ENCODE measurements at places on chromosomes 13 and 19. TPM values are rescaled to one million over a fixed set of nuclear protein-coding genes. Genes with fewer than 3 reads are reported as not detected.

DNA sequence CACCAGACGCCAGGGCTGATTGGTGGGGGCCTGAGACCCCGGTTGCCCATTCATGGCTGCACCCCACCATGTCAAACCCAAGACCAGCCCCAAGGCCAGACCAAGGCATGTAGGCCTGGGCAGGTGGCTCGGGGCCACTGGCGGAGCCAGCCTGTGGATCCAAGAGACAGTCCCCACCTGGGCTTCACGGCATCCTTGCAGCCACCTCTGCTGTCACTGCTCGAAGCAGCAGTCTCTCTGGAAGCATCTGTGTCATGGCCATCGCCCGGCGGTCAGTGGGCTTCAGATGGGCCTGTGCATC, 3.8 kb upstream of the TEKTIP1 start:
- no peak for DNase-seq

- DNase-seq = no peak
Measured at GRCh38 chr19:6109947-6110346, 353 bp downstream of the RFX2 start.

GRCh38 chr19:8129061-8129618, 20.3 kb downstream of the FBN3 start:
- DNase-seq = no peak

GRCh38 chr13:56909896-56910600, 230.7 kb upstream of the PRR20A start:
- DNase-seq = no peak

GRCh38 chr13:98482476-98483444, 94.1 kb downstream of the STK24 start:
- peak; percentile 31 for DNase-seq

DNA sequence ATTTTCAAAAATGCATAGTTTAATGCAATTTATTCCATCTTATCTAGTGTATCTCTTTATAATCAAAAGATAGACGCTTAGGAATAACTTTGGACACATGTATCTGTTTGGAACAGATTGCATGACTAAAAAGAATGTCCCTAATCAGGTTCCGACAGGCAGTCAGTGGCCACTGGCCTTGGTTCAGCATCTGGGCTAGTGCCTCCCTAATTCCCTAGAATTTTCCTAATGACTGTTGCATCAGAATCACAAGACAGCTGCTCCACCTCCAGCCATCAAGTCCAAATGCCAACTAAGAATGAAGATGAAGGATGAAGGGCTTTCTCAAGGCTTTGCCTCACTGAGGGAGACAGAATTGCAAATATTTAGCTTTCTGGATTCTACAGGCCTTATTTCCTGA, 173.8 kb downstream of the EFNB2 start:
- DNase-seq = no peak

GRCh38 chr13:40205771-40206240, 460.6 kb downstream of the FOXO1 start:
- DNase-seq = no peak

DNA sequence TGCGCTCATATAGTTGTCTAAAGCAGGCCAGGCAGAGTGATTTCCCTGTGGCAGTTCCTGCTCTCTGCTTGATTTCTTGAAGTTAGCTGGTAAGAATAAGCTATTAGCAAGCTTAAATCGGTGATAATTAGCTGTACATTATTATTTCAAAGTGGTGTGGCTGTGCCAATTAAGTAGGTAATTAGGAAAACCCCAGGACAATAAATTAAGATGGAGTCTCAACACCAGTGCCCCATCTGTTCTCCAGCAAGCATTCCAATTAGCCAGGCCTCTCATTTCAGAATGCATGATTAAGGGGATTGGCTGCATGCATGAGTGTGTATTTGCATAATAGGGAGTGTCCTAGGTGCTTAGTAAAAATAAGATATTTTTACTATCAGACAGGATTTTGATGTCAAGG, 342.3 kb downstream of the GPC5 start:
- no peak for DNase-seq

GRCh38 chr13:101594936-101595335, 142.5 kb downstream of the ITGBL1 start:
- DNase-seq = no peak

GRCh38 chr13:76533251-76533650, 353.0 kb downstream of the KCTD12 start:
- peak; percentile 27 for DNase-seq

- no peak for DNase-seq
Measured at GRCh38 chr19:1486720-1487575, 3.2 kb downstream of the PCSK4 start.

DNA sequence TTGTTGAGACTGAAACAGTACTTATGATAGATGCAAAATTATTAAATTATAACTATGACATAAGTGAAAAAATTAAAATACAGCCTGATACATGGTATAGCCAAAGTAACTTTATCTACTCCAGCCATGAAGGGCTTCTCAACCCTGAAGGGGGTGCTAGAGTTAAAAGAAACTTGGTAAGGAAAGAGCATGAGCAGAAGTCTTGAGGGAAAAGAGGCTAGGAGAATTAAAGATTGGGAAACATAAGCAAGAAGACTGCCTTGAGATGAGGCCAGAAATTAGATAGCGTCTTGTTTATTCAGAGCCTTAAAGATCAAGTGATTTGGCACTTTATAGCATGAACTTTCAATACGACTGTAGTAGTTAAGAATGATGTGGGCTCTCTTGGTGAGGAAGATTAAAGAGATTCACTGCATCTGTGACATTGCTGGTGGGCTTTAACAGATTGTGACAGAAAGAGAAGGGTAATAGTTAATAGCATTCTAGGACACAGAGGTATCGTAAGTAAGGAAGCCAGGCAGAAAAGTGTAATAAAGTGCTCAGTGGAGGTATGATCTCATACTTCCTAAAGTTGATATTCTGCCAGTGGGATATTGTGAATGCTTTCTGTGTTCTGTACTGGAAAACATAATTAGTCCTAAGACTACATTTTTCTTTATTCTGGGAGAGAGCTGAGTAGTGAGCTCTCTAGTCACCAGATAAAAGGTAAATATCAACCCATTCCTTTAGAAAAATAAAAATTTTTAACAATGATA, 385.4 kb upstream of the PRR20A start:
- peak; percentile 22 for DNase-seq

GRCh38 chr19:45455707-45456499, 11.9 kb upstream of the FOSB start:
- DNase-seq = peak; percentile 100

- DNase-seq = no peak
Measured at GRCh38 chr13:106541826-106542225, 6.4 kb upstream of the EFNB2 start.

GRCh38 chr19:5838353-5839064, 993 bp downstream of the FUT6 start:
- no peak for DNase-seq

DNA sequence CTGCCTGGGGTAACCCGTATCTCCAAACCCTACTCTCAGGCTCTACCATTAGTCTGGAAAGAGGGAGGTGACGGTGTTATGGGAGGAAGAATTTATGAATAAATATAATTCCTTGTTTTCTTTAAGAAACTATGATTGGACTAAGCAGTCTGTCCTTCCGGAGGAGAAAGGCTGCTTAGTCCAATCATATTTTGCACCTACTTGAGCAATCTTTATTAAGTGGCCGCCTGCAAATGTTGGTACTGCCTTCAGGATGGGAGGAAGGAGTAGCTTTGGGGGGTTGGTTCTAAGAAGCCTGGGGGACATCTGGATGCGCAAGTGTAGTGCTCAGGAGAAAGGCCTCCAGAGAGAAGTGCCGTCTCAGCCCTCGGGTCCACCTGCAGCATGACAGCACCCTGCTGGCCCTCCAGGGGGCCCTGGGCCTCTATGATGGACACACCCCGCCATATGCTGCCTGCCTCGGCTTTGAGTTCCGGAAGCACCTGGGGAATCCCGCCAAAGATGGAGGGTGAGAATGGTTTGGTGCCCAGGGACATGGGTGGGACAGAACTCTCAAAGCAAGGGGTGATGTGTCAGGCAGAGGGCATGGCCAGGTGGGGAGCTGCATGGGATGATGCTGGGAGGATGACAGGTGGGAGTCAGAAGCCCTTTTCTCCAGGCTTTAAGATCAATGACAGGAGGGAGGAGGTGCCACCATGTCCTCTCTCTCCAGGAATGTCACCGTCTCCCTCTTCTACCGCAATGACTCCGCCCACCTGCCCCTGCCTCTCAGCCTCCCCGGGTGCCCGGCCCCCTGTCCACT, 4.1 kb downstream of the ACP4 start:
- peak; percentile 37 for DNase-seq

Gene ZNF541
- not detected for total RNA-seq

Gene MATK
- total RNA-seq = not detected

Gene TMEM259
- 130 TPM for total RNA-seq

Gene IRGC
- not detected for total RNA-seq

Gene ZNF850
- 5.3 TPM for total RNA-seq

Gene CLEC17A
- total RNA-seq = not detected

All from HT1080 (cell line).